Anterior cingulate cortex (tissue), 58 donors: ENCODE measurements at places on chromosomes 3 and 15.
A peak's percentile ranks its signal among the peaks of the same experiment; 100 is the strongest.

DNA sequence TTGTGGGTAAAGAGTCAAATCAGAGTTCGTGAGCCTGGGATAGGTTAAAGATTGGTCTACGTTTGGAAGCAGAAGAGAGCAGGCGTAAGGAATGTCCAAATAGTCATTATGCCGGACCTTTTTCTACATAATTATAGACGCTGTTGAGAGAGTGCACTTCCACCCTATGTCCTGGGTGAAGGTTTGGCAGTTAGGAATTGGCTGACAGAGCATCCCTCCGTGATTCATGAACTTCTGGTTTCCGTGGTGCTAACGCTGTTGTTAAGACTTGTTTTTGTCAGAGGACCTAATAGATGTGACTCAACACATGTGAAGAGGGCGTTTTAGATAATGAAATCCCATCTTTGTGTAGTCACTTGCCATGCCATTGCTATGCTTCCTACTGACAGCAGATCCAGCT is 1.1 kb downstream of the EAF1 start:
- DNase-seq = no peak

GRCh38 chr3:122619040-122619439 is 41.6 kb downstream of the PARP15 start:
- DNase-seq = no peak

GRCh38 chr3:41323467-41324155 is 124.3 kb downstream of the CTNNB1 start:
- no peak for DNase-seq

GRCh38 chr3:43155464-43156121 is 49.7 kb upstream of the POMGNT2 start:
- DNase-seq = peak; percentile 40

- no peak for DNase-seq
Observed at GRCh38 chr3:101850246-101851051, 1.1 kb downstream of the NFKBIZ start.

DNA sequence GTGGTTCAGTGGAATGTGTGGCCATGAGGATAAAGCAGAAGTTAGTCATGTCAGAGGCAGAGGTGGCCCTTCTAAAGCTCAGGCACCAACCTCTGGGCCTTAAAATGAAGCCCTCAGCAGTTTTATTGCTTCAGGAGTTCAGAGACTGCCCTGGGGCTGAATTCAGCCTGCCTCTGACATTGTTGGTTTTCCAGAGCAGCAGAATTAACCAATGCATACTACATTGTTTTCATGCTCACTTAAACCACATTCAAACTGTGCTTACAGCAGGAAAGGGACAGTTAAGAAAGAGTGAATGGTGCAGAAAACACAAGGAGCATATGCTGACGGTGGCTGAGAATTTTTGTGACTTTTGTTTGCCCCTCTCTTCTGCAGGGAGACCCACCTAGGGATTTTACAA is 320.2 kb downstream of the CHST2 start:
- DNase-seq = no peak

GRCh38 chr15:89441295-89441812 is 55.0 kb downstream of the RHCG start:
- no peak for DNase-seq

GRCh38 chr3:130839813-130840212 is 54.1 kb upstream of the ATP2C1 start:
- no peak for DNase-seq

- DNase-seq = no peak
Observed at GRCh38 chr15:48646331-48646730, 822 bp upstream of the FBN1 start.

GRCh38 chr15:48177383-48177765 is 721 bp downstream of the MYEF2 start:
- peak; percentile 0 for DNase-seq

DNA sequence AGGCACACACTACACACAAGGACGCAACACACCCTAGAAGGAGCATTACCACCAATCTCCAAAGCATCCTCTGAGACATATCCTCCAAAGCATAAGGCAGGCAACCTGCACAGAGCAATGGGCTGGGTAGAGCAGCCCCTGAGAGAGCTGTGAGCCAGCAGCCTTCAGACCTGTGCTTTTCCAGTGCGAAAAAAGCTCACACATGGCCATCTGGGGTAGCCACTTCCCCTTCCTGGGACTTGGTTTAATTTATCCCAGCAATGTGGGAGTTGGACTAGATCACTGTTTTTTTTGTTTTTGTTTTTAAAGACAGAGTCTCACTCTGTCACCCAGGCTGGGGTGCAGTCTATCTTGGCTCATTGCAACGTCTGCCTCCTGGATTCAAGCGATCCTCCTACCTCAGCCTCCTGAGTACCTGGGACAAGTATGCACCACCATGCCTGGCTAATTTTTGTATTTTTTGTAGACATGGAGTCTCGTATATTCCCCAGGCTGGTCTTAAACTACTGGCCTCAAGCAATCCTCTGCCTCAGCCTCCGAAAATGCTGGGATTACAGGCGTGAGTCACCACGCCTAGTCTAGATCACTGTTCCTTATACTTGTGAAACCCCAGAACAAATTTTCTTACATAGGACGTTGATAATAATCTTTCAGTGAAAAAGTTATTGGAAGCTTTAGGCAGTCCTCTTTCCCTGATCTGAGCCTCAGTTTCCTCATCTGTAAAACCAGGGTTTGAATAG is 18.9 kb downstream of the PTPN23 start:
- no peak for DNase-seq

DNA sequence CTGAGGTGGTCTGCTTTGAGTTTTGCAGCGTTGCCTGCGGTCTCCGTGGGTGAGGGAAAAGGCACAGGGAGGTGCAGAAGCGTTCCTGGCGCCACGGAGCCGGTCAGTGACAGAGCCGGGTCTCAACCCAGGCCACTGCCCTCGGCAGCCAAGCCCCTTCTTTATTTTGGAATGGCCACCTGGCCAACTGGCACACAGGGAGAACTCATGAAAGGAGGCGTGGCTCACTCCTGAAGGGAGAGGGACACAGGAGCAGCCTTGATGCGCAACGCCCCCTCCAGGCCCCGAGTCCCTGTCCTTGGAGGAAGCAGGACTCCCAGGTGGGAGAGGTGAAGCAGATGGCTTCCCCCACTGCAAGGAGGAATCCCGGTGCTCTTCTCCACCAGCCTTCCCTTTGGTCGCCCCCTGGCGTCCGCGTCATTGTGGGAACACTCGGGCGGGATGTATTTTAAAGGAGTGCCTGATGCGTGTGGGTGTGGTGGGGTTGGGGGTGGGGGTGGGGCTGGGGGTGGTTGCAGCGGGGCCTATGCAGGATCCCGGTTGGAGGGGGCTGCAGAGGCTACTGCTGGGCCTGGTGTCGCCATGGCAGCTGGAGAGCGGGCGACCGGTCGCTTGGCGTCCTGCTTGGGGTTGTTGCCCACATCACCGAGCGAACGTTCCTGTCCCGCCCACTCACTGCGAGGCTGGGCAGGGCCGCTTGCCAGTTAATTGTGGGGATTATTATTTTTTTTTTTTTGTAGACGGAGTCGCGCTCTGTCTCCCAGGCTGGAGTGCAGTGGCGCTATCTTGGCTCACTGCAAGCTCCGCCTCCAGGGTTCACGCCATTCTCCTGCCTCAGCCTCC is 32.6 kb downstream of the APBA2 start:
- no peak for DNase-seq

GRCh38 chr3:31247850-31248562 is 284.7 kb upstream of the STT3B start:
- DNase-seq = no peak

DNA sequence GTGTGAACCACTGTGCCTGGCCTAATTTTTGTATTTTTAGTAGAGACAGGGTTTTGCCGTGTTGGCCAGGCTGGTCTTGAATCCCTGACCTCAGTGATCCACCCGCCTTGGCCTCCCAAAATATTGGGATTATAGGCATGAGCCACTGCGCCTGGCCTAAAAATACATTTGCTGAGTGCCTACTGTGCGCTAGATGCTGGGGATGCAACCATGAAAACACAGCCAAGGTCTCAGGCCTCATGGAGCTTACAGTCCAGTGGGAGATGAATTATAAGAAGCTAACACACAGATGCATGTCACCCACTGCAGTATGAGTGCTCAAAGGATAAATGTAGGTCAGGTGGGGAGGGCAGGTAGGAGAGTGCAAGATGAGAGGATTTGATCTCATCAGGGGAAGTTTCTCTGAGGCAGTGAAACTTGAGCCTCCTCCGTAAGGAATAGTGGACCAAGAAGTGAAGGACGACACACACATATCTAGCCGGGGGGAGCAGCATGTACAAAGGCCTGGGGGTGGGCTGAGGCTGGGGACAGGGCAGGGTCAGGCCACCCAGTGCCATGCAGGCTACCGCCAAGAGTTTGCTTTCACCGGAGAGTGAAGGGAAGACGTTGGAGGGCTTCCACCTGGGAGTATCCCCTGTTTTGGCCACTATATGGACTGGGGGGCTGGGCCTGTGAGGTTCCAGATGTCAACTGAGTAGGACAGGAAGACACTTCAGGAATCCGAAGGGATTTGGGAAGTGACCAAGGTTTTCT is 24.3 kb downstream of the IRAK2 start:
- DNase-seq = no peak

GRCh38 chr3:46906471-46907058 is 29.0 kb downstream of the PTH1R start:
- no peak for DNase-seq

GRCh38 chr3:64728428-64728827 is 40.6 kb upstream of the ADAMTS9 start:
- DNase-seq = no peak

- no peak for DNase-seq
Observed at GRCh38 chr3:178795349-178795748, 259.1 kb downstream of the KCNMB2 start.

DNA sequence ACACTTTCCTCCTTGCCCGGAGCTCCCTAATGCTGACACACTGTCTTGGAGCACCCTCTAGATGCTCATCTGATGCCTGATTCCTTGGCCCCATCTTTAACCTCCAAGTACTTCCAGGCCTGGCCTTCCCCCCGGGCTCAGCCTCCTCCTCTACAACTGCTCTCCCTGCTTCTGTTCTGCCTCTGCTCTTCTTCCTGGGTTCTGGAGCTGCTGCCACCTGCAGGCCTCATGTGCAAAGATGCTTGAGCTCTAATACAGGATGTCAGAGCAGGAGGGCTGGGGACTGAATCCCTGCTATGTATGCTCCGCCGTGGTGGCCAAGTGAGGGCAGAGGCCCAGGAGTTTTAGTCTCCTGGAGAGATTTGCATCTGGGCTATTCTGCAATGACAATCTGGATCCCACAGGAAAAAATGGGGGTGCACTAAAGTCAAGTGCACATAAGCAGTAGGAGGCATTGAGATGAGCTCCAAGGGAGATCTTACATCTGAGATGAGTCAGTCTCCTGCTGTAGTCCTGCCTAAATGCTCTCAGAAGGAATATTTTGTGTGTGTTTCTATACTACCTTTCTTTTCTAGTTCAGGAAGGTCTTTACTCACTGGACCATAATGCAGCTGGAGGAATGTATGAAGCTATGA is 296.3 kb downstream of the UACA start:
- peak; percentile 37 for DNase-seq

DNA sequence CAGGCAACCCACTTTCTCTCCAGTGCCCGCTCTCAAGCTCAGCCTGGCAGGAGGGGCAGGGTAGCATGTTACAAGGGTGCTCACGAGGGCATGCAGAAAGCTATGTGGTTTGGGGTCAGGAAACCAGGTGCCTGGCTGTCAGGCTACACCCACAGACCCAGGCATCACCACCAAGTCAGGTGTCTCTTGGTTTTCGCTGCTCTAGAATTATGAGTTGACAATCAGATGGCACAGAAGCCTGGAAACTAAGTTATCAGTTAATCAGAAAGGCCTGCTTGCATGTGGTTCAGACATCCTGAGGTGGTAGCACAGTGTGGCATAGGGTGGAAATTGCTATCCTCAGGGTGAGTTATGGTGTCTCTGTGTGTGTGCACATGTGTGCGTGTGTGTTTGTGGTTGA is 16.2 kb upstream of the CCR9 start:
- DNase-seq = no peak

DNA sequence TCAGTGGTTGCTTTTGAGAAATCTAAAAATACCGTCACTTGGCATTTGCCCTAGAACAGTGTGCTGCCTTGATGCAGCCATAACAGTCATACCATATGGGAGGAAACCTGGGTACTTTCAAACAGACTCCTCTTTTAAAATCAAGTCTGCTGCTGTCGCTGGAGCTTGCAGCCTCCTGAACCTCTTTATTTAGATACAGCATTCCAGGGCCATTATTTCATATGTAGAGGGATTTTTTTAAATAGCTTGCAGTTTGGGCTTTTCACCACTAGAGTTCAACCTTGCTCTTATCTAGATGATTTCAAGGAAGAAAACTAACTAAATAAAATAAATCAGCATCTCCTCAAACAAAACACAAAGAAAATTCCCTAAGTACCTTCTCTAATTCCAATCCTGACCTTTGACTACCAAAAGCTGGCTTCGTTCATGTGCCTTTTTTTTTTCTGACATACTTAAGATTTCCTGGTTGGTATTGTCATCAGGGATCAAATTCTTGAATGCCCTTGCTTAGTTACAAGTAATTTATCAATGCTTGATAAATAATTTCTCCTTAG is 111.6 kb downstream of the KBTBD8 start:
- no peak for DNase-seq

- DNase-seq = no peak
Observed at GRCh38 chr15:63457379-63457778, 47.0 kb upstream of the USP3 start.
